ENCODE measurements at places on chromosomes 7 and 10.

DNA sequence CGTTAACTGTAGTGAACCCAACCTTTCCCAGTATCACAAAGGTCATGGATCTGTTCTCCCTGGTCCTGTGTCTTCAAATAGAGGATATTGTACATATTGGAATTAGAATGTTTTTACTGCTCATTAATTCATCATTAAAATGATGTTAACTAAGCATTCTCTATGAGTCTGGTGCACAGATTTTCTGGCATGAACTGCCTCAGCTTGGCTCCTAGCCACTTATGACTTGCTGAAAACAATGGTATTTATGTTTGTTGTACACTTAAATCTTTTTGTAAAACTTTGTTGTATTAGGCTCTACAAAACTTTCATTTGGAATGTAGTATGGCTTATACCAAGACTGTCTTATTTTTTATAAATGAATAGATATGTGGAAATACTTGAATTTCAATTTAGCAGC lies 329.4 kb downstream of the TFEC start:
- no peak for DNase-seq

GRCh38 chr7:100065452-100066186 lies 15.9 kb downstream of the ZNF3 start:
- DNase-seq = peak; percentile 36

DNA sequence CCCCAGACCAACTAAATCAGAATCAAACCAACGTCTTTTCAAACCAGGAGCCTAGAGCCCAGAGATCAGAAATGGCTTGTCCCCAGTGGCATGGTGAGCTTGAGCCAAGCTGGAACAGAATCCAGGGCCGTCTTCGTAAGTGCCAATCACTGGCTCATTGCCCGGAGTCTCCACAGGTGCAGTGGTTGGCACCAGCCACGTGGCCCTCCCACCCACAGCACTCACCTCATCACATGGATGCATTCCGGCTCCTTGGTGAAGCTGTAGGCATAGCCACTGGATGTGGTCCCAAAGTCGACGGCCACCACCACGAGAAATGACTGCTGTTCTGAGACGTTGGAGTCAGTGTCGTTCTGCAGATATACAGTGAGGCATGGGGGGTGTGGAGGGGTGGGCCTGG lies 37.4 kb downstream of the HSPA12A start:
- DNase-seq = no peak

DNA sequence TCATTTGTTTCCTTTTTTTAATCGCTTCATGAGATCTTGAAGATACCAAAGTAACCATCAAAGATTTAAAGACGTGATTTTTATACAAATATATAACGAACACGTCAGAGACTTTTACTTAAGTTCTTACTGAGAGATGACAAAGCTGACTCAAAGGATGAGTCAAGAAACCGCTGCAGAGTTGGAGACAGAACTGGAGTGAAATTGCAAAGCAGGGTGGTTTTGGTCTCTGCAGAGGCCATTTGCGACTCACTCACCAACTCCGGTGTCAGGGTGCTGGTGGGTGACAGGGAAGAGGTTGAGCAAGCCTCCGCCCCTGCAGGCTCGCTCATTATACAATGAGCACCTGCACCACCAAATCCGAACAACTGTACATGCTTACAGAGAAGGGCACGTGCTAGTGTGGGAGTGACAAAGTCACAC lies 75.2 kb downstream of the DNAJB6 start:
- DNase-seq = peak; percentile 57

- DNase-seq = no peak
These were observed 20.3 kb downstream of the ASB13 start for GRCh38 chr10:5645944-5646617.

- no peak for DNase-seq
These were observed 84.7 kb downstream of the AUTS2 start for GRCh38 chr7:69683002-69683401.

DNA sequence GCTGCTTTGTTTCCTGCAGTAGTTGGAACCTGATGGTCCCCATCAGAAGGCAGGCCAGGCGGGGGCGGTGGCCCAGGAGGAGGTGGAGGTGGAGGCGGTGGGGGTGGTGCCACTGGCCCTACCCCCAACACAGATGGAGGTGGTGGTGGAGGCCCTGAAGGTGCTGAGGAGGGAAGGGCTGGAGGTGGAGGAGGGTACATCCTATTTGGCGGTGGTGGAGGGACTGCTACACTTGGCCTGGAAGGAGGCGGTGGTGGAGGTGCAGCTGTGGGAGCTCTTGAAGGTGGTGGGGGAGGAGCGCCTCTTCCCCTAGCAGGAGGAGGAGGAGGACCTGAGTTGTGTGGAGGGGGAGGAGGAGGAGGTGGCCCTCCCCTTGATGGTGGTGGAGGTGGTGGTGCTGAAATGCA lies 36.8 kb downstream of the LMOD2 start:
- DNase-seq = no peak

DNA sequence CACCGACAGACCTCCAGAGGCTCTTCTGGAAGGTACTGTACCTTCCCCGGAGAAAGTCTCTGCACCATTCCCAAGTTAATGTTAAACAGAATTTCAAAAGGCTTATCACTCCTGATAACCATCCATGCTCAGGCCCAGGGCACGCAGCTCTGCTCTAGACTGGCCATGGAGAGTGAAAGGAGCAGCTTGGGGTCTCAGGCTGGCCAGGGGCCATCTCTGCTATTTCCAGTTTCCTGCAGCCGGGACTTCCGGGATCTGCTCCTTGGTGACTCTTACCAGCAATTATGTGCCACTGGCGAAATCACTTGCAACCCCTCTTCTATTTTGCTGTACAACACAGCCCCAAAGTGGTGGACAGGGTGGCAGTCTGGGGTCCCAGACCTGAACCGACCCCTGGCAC lies 6.0 kb downstream of the CLDN15 start:
- no peak for DNase-seq

GRCh38 chr7:41567031-41567730 lies 135.7 kb downstream of the INHBA start:
- DNase-seq = no peak

- DNase-seq = no peak
These were observed 56.5 kb downstream of the FIGNL1 start for GRCh38 chr7:50393547-50394252.

GRCh38 chr7:43758822-43759683 lies 573 bp downstream of the BLVRA start:
- DNase-seq = no peak

GRCh38 chr10:71267508-71268240 lies 51.4 kb upstream of the SLC29A3 start:
- DNase-seq = no peak

- no peak for DNase-seq
These were observed 30.3 kb upstream of the CDK1 start for GRCh38 chr10:60747817-60748469.

GRCh38 chr10:114173603-114173920 lies 441 bp downstream of the CCDC186 start:
- no peak for DNase-seq

GRCh38 chr10:60441515-60441914 lies 51.8 kb upstream of the ANK3 start:
- DNase-seq = no peak

DNA sequence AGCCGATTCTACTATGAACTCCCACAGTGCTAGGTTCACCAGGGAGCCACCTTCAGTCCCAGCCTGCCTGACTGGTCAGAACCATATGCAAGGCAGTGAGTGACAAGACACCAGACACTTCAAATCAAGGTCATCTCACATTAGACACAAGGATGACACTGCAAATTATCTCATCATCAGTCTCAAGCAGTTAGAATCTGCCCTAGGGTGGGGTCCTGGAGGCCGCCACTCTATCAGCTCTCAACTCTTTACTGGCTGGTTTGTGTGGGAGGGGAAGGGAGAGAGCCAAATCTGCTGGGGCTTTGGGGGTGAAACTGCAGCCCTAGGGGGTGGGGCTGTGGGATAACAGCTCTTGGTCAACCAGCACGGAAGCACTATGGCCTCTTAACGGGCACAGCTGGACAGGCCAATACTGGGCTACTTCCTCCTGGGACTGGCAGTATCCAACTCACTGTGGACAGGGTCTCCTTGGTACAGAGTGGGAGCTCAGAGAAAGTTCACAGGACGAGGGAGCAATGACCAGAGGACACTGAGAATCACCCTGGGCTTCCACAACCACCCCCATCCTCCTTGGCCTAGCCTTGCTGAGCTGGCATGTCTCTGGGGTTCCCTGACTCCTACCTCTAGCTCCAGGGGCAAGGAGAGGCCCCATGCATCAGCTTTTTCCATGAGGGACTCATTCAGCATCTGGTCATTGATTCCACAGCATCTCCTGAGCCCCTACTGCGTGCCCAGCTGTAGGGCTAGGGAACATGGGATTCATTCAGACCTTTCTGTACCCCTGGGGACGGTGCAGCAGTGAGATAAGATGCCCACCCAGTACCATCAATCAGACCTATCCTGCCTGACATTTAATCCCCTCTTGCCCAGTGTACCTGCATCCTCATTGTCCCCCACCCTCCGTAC lies 5.4 kb downstream of the GPRIN2 start:
- no peak for DNase-seq

- DNase-seq = no peak
These were observed 107.2 kb upstream of the FAM180A start for GRCh38 chr7:135855846-135856245.

- DNase-seq = no peak
These were observed 850.3 kb upstream of the SORCS1 start for GRCh38 chr10:108014902-108015177.

DNA sequence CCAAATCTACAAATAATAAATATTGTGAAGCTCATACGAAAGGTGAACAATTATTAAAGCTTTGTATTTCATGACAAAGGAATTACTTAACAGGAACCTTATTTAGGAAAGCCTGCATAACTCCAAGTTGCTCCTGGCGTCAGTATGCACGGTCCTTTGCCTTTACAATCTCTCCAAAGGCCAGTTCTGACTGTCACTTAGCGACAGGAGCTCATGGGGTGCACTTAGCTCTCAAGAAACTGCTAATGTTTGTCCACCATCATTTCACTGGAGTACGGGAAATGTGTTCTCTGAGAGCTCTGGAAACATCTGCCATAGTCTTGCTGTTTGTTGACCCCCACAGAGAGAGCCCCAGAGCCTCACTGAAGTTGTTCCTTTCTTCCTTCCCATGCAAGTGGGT lies 781.5 kb upstream of the POM121L12 start:
- DNase-seq = no peak

DNA sequence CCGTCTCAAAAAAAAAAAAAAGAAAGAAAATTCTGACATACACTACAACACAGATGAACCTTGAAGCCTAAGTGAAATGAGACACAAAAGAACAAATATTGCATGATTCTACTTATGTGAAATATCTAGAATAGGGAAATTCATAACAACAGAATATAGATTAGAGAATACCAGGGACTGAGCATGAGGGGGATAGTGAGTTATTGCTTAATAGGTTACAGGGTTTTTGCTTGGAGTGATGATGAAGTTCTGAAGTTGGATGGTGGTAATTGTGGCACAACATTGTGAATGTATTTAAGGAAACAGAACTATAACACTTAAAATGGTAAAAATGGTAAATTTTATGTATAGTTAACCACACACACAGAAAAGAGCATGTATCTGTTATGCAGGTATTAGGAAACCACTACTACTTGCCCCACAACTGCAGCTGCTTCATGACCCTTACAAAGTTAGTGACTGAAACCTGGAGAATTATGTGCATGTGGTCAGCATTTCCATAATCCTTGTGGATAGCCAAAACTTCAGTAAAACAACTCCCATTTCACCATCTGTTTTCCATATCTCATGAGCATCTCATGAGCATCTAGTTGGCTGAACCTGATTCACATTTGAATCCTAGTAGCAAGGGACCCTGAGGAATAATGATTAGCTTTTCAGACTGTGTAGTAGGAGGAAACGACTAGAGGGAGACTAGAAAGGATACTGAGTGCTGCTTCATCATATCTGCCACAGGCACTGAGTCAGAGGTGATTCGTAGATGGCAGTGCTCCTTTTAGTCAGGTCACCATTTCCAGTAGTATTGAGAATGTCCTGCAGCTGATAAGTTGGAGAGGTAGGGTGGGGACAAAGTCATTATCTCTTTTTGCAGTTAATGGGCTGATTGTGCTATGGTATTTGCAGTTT lies 26.3 kb downstream of the SAMD8 start:
- DNase-seq = peak; percentile 37

GRCh38 chr10:6755781-6756460 lies 175.8 kb upstream of the PRKCQ start:
- DNase-seq = peak; percentile 63
